CD4-positive, alpha-beta T cell treated with Interleukin-6 for 4 hours (primary cell): ENCODE measurements at places on chromosomes 3 and 15.

- DNase-seq = no peak
These were observed 242.4 kb downstream of the KCNMB2 start for GRCh38 chr3:178778589-178778988.

GRCh38 chr15:89406940-89407607 lies 72.5 kb upstream of the POLG start:
- no peak for DNase-seq

DNA sequence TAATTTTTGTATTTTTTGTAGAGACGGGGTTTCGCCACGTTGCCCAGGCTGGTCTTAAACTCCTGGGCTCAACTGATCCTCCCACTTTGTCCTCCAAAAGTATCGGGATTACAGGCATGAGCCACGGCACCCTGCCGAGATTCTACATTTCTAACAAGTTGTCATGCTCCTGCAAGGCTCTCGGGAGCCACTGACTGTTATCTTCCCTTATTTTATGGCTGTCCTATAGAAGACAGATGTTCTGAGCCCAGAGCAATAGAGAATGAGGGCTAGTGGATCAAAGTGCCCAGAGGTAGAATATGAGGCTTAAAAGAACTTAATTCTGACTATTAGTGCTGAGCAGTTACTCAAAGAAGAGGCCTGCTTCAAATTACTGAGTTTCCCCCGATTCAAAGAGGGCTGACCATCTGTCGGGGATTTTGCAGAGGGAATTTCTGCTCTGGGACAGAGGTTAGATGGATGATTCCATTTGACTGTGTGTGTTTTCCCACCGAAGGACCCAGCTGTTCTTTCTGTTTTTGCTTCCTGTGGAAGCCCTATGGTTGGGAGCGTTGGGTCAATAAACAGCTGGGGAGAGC lies 39.5 kb downstream of the ITPR1 start:
- DNase-seq = no peak

DNA sequence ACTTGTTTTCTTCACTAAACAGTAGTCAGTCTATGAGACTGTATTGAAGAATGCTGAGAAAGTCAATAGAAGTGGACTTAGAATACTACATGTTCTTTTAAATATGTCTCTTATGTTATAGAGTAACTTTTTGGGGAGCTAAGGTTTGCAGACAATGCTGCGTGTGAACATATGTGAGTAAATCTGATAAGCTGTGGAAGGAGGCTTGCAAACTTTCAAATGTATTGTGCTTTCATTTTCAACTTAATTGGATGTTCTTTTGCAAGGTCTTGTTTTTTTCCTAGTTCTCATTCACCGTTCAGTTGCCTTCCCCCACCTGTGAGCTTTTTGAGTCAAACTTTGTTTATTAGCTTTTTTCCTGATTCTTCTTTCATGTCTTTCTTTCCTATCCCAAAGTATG lies 176.2 kb downstream of the LPP start:
- DNase-seq = no peak

- DNase-seq = peak; percentile 24
These were observed 755 bp downstream of the CD200R1 start for GRCh38 chr3:112974178-112974517.

- DNase-seq = peak; percentile 41
These were observed 119.9 kb downstream of the DGKG start for GRCh38 chr3:186241910-186242821.

GRCh38 chr3:134545818-134546217 lies 60.0 kb downstream of the CEP63 start:
- no peak for DNase-seq

- no peak for DNase-seq
These were observed 304.3 kb upstream of the DPH6 start for GRCh38 chr15:35850284-35850683.

DNA sequence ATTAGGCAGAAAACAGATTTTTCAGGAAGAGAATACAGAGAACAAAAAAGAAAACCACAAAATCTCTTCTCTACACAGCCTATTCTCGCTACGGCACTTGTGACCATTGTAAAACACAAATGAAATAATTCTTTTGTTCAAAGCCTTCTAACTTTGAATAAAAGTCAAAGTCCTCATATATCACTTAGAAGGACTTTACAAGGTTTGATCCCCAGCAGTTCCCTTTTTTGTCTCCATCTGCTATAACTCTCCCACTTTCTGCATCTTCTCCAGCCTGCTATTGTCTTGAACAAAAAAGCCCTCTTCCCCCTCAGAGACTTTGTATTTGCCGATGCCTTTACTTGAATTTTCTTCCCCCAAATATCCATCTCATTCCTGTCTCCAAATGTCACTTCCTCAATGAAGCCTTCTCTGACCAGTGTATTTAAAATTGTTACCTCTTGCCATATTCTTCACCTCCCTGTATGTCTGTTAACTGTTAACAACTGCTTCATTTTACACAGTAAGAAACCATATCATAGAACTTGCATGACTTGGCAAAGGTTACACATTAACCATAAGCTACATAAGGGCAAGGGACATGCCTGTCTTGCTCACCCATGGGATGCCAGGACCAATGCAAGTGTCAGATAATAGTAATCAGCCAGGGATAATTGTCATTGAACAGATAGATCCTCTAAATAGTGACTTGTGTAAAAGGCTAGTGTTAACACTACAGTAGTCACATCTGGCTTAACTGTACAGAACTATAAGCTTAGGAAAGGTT lies 122.4 kb downstream of the CBLB start:
- no peak for DNase-seq

DNA sequence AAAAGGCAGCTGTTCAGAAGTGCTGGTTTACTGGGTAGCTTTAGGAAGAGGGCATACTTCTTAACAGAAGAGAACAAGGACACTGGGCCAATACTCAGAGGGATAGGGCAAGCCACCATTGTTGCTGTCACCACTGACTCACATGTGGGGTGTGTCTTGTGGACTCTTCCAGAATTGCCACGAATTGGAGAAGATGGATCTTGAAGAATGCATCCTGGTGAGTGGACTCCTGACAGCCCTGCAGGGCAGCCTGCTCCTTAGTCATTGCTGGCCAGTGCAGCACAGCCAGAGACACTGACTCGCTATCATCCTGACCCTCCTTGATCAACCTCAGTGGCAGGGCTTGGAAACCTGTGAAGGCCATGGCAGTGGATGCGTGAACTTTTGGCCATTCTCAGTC lies 62.3 kb downstream of the UBP1 start:
- no peak for DNase-seq

GRCh38 chr15:49287481-49287880 lies 117.4 kb downstream of the GALK2 start:
- DNase-seq = no peak

DNA sequence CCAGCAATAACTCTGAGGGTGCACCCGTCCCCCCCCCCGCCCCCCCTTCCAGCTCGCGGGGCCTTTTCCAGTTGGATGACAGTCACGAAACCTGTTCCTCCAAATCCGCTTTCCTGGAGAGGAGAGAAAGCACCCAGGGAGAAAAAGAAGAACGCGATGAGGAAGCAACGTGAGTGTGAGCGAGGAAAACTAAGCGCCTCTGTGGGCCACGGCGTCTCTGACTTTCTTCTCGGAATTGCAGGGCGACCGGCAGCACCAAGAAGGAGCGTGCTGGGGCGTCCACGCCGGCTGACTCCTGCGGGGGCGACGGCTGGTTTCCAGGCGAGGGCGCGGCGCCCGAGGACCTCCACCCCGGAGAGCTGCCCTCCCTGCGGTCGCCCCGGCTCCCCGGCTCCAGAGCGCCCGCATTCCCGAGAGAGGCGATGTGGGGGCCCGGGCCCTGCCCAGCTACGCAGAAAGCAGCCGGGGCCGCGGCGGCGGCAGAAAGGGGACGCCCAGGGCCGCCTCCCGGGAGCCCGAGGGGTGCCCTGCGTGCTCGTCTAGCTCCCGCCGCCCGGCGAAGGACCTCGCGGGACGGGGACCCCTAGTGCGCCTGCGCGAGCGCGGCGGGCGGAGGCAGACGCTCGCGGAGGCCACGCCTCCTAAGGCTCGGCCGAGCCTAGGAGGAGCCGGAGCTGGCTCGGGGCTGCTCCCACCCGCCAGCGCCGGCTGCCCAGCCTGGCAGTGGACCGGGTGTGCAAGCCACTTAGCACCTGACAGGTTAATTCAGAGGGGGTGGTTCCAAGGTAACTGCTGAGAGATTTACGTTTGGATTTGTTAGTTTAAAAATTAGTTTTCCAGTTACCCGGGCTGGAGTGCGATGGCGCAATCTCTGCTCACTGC lies 15.3 kb upstream of the ADIPOQ start:
- DNase-seq = peak; percentile 88

GRCh38 chr3:73954506-73954905 lies 329.8 kb upstream of the PDZRN3 start:
- DNase-seq = no peak

DNA sequence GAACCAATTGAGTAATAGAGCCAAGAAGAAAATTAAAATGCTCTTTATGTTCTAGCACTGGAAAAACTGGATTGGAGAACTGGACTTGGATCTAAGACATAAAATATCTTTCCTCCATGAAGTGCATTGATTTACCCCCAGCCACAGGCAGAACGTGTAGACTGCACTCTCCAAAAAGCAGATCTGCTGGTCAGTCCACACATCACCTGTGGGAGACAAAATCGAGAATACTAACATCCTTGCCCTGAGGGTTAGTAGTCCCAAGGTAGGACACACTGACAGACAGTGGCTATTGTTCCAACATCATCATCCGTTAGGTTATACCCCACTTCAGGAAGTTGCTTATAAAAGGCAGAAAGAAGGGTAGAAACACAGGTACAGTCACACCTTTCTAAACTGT lies 257.1 kb upstream of the STT3B start:
- DNase-seq = no peak

DNA sequence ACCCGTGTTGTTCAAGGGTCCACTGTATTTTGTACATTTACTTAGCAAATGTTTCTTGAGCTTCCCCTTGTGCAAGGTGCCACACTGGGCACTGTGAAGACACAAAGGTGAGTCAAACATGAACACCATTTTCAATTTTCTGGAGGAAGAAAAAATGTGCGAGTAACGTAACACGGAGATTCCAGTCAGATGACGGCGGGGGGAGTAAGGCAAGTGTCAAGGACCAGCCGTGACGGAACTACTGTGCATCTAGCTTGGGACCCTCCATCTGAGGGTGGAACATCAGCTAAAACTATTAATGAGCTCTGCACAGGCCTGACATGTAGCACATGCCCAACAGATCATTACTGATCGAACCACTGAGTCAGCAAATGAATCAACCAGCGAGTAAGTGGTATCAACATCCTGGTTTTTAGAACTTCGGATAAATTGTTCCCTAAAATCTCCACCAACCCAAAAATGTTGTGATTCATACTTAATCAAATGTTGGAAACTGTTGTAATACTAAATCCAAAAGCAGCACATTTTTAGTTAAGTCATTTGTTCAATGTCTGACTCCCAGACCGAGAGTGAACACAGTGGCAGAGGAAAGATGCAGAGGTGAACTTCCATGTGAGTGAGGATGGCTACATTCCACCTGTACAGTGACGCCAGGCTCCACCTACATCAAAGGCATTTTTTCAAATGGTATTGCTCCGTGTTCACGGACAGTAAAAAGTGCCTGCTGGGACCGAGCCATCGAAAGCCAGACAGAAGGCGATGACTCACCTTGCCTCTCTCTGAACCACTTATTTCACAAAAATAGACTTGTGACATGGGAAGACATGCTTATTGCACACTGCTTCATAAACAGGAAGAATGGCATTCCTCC lies 172.2 kb downstream of the ATP10A start:
- DNase-seq = no peak

DNA sequence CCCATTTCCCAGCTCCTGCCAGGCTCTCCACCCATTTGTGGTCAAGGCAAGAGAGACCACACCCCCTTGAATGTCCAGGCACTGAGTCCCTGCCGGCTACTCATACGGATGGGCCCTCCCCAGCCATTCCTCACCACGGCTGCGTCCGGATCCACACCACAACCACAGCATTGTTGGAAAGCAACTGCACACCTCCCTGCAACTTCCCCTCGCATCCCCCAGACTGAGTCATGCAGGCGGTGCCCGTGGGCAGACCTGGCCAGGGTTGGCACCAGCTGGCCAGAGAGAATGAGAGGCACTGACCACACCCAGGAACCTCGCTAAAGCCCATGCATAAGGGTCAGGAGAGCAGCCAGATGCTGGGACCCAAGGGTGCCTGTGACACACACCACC lies 30.5 kb downstream of the LOXL1 start:
- no peak for DNase-seq

- DNase-seq = no peak
These were observed 558.5 kb upstream of the CFAP20DC start for GRCh38 chr3:59608356-59608755.

GRCh38 chr3:100480081-100480480 lies 12.3 kb upstream of the TMEM45A start:
- DNase-seq = no peak

DNA sequence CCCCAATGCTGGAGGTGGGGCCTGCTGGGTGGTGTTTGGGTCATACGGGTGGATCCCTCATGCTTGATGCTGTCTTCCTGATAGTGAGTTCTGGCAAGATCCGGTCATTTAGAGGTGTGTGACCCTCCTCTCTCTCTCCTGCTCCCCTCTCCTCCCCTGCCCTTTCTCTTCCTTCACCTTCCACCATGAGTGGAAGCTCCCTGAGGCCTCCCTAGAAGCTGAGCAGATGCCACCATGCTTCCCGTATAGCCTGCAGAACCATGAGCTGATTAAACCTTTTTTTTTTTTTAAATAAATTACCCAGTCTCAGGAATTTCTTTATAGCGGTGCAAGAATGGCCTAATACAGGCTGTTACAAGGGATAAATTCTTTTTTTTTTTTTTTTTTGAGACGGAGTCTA lies 36.3 kb upstream of the IQSEC1 start:
- DNase-seq = no peak

DNA sequence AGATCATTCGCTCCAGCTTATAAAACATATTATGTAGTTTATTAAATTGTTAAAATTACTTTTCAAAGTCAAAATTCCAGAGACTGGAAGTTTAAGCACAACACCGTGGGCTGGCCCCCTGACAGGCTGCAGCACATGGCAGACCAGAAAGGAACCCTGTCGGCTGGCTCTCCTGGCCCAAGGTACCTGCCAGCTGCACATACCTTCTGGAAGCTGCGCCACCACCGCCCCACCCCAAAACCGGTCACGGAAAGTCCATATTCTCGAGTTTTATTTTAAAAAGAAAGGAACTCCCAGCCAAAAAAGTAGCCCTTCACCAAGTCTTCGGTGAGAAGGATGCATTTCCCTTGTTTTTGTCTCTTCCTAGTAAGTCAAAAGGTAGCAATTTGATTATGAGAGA lies 94.6 kb downstream of the FOXP1 start:
- peak; percentile 32 for DNase-seq

- DNase-seq = no peak
These were observed 161.0 kb upstream of the ADAMTS9 start for GRCh38 chr3:64848822-64849221.

GRCh38 chr3:99384596-99384995 lies 253.8 kb upstream of the COL8A1 start:
- DNase-seq = no peak

GRCh38 chr3:12799525-12800440 lies 3.3 kb downstream of the CAND2 start:
- no peak for DNase-seq
